ENCODE measurements at places on chromosomes 5 and 9.

GRCh38 chr9:130638284-130639123 is 25.9 kb upstream of the PRDM12 start:
- DNase-seq, result peak; percentile 52

- DNase-seq, result no peak
Measured at GRCh38 chr5:110362261-110362660, 364.2 kb downstream of the TMEM232 start.

DNA sequence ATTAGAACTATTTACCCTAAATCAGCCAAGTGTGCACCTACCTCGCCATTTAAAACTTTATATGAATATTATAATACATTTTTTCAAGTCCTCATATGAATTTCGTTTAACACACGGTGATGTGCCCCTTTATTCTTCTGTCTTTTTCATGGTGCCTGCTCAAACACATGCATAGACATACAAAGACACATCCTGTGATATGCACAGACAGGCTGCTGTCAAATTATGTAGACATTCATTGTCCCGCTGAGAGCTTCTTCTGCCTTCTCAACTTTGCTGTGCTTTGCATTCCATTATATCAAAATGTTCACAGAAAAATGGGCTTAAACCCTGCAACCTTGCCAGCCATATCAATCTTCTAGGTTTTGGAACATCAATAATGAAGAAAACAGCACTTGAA is 193.8 kb downstream of the NTRK2 start:
- no peak for DNase-seq

DNA sequence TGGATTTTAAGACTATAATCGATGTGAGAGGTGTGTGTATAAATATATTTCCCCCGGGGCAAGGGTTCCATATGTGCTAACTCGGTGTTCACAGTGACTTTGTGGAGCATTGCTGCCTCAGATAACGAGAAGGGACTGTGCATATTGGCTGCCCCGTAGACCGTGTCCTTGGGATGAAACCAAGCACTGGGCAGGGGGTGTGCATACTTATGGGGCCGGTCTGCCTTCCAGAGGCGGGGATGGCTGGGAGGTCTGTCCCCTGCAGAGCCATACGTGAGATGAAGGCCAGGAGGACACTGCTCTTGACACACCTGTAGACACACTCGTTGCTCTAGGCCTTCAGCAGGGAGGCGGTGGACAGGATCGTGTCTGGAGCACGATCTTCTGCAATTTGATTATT is 56.0 kb upstream of the ZNF354A start:
- no peak for DNase-seq

DNA sequence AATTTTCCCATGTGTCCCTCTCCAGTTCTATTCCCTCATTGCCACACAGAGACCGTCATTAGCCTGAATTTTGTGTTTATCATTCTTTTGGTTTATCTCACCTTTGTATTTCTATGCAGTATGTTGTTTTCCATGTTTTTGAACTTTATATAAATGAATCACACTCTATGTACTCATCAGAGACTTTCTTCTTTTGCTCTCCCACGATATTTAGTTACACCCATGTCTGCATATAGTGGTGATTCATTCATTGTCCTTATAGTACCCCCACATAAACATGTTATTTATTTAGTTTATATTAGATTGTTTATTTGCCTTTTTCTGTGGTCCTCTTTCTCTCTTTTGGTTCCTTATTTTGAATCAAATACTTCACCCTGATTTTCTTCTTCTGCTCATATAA is 199.7 kb downstream of the FSTL4 start:
- DNase-seq, result no peak

DNA sequence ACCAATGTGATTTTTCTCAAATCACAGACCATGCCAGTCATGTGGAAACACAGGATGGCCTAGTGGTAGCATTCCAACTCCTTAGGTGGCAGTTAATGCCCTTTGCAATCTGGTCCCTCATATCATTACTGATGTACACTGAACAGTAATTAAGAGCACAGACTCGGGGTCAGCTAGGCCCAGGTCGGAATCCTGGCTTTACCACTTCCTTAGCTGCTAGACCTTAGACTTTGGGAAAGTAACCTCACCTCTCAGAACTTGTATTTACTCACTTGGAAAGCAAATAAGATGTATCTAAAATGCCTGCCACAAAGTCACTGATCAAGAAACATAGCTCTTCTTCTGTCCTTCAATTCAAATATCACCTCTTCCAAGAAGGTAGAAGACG is 112.8 kb downstream of the MAPKAP1 start:
- DNase-seq, result no peak

DNA sequence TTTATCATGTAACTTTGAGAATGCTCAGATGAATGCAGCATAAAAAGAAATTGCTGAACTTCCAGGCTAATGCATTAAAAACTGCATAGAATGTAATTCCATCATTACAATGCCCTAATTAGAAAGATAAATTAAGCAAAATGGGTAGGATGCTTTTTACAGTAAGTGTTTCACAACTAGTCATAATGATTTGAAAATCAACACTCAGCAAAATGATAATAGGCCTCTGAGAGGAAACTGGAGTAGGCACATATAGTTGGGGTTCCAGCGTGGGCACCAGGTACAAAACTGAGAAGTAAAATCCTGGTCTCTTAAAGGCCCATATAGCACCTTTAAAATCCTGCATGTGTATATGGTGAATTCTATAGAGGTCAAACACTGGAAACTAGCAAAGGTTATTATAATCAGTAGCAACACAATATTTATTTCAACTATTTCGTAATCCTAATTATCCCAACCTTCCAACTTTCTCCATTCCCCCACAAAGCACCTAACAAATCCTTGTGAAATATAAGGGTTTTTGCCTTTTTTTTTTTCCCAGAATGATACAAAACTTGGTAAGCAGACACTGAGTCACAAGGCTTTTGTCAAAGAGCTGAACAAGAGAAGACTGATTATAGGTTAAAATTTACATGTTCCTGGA is 108.0 kb upstream of the NR5A1 start:
- no peak for DNase-seq

- DNase-seq, result no peak
Measured at GRCh38 chr9:77893706-77894105, 137.9 kb downstream of the GNAQ start.

GRCh38 chr5:113124265-113124664 is 147.7 kb downstream of the DCP2 start:
- no peak for DNase-seq

DNA sequence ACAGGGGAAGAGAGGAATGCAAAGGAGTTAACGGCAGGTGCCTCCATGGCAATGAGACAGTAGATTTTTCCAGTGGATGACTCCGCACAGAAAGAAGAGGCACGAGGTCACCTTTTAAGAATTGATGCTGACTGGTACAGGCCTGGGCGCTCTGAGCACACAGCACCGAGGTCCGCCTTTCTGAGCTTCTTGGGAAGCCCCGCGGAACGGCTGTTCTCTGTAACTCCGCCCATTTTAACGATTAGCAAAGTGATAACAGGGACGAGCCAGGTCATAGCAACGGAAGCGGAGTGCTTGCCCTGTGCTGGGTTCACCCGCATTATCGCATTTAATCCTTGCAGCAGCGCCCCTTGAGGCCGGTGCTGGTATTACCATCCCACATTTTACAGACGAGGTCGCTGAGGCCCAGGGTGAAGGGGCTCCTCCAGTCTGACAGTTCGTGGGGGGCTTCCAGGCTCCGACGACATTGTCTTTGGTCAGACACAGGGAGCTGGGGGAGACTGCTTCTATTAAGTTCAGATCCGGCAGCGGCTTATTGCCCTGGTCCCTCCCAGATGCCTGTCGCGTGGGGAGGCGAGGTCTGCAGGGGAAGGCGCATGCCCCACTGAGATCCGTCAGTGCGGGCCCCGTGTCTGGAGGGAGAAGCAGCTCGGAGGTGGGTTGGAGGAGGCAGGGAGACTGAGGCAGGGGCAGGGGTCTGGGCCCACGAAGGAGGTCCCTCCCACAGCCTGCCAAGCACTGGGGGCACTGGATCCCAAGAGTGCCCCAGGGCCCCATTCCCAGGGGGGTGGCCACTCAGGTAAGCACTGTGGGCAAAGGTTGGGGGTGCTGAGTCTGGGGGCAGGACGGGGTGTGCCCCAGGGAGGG is 22.3 kb upstream of the HMCN2 start:
- peak; percentile 88 for DNase-seq

DNA sequence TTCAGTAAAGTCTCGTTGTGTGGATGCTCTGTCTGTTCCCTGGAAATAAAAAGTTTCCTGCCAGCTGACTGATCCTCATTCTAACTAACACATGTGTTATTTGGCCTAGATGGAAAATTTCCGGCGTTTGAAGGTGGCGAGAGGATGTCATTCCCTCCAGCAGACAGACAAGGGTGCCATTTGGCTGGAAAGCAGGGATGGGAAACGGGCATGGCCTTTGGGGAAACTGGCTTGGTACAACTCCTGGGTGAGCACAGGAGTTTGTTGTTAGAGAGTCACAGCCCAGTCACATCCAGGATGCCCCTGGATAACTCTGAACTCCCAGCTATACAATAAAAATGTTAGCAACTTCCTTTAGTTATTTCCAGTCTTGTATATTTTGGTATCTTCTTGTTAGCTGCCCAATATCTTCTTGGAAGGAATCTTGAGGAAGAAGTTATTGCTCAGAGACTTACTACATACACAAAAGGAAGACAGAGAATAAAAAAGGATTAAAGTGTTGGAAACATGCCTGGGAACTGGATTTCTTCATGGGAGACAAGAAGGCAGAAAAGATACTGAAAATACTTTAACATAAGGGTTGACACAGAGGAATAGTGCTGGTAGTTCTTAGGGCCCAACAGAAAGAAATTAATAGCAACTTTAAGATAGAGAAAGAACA is 41.9 kb downstream of the TEK start:
- DNase-seq, result no peak

DNA sequence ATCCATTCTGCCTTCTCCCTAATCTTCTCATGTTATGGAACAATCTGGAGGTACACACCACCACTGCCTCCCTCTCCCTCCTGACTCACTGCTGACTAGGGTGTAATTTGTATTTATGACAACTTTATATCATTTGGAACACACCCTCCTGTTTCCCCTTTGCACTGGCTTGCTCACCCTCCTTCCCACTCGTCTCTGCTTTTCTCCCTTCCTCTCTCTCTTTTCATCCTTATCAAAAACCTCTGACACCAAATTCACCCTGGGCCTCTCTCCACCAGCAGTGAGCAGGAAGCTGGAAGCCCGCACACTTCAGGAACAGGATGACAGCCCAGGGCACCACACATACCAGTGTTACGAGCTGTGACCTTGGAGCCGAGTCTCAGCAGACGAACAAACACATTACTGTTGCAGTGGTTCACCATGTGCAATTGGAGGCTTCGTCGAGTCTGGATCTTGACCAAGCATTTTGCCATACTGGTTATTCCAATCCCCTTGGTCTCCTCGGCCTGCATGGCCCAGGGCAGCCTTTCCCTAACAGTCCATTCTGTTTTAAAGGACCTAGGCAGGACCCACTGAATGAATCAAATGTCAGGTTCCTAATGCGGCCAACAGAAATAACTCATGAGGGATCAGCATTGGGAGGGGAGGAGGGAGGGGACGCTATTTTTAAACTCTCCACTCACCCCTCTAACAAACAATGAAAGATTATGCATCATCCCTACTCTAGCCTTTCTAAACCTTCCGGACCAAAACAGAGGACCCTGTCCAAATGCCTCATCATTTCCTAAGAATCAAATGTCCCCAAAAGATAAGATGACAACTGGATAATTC is 203.9 kb upstream of the RASEF start:
- no peak for DNase-seq

GRCh38 chr9:121929893-121930875 is 162.9 kb downstream of the TTLL11 start:
- DNase-seq, result peak; percentile 81

- no peak for DNase-seq
Measured at GRCh38 chr5:68240202-68240601, 24.6 kb downstream of the PIK3R1 start.

DNA sequence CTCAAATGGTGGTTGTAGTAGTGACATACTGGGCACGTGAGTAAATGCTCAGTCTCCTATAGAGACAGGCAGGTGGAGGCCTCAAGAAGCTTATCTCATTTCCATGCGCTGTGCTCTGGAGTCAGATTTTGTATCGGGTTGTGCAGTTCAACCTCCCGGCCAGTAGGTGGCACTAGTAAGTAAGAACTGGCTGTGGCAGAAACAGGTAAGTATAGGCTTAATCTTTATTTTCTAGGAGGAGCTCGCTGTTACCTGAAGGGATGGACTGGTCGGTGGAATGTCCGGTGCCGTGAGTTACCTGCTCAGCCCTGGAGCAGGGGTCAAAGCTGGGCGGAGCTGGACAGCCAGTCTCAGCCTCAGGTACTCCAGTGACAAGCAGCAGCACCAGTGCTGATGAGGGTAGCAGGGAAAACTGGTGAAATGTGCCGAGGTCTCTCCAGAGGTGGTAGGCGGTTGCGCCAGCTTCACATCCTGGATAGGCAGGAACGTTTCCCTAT is 880.1 kb upstream of the SEMA6A start:
- peak; percentile 26 for DNase-seq

DNA sequence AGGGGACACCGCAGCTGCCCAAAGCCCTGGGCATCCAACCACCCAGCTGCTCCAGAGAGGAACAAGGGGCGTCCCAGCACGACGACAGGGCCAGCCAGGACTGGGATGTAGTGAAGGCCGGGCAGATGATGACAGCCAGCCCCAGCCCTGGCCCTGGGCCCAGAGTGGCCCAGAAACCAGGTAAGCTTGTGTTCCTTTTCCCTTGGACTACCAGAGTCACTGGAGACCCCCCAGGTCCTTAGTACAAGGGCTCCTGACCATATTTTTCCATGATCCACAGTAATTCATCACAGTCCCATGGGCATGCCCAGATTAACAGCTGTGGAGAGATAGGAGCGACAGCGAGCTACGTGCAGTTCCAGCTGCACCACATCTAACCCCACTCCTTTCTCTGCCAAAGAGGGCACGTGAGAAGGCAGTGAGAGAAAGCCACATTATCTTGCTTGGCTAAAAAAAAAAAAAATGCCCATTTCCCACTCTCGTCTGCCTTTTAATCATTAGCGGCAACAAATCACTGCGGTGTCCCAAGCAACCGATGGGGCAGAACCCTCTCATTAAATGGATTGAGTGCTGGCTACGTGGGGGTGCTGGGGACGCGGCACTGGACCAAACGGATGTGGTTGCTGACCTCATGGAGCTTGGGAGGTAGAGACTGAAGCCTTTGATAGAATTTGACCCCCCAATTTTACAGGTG is 21.7 kb upstream of the SYNPO start:
- no peak for DNase-seq

DNA sequence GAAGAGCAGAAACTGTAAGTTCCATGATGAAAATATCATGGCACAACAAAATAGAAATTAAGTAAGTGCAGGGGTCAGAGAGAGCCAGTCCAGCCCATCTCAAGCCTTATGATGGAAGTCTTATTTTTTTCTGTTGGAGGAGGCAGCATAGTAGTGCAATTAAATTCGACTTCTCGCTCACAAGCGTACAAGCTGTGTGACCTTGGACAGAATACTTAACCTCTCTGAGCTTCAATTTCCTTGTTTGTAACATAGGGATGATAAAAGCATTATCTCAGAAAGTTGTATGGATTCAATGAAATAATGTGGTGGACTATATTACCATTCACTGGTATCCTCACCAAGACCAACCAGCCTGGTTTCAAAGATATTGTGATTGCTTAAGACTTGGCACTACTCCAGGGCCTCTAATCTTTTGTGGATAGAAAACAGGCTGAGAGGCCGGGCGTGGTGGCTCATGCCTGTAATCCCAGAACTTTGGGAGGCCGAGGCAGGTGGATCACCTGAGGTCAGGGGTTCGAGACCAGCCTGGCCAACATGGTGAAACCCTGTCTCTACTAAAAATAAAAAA is 26.8 kb upstream of the MVB12B start:
- no peak for DNase-seq

GRCh38 chr9:96137671-96138429 is 164.1 kb downstream of the HSD17B3 start:
- no peak for DNase-seq
